ENCODE measurements at places on chromosomes 3 and 15.
A peak's percentile ranks its signal among the peaks of the same experiment; 100 is the strongest.

GRCh38 chr3:137761563-137762503 is 2.3 kb upstream of the SOX14 start:
- DNase-seq: no peak

GRCh38 chr3:184320104-184320445 is 5.7 kb downstream of the EIF4G1 start:
- peak; percentile 90 for DNase-seq

DNA sequence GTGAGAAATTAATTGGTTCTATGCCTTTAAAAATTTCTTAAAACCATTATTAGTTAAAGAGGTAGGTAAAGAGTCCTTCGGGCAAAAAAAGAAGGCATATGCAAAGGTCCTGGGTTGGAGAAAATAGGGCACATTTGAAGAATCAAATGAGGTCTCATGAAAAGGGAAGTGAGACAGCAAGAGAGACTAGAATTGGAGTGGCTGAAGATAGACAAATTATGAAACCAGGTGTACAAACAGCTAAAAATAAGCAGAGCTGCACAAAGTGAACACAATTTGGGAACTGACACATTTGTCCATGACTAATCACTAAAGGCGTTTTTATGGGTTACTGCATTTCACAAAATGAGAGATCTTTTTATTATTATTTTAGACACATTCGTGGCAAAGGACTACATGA is 581.2 kb downstream of the PYDC2 start:
- no peak for DNase-seq

DNA sequence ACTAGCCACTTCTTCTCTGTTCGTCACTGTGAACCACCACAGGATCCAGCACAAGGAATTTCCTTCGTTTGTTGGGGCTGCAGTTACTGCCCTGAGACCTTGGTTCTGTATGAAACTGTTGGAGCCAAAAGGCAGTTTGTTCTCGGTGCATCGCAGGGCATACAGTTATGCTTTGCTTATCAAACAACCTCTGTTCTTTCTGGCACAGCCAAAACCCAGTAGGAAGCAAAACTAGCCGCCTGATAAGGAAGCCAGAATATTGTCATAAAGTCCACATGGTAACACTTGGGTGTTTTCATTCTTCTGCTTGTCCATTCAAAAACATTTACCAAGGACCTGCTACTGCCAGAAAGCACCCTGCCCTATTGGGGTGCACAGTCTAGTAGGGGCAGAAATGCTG is 116.1 kb downstream of the RAB11A start:
- DNase-seq: no peak

DNA sequence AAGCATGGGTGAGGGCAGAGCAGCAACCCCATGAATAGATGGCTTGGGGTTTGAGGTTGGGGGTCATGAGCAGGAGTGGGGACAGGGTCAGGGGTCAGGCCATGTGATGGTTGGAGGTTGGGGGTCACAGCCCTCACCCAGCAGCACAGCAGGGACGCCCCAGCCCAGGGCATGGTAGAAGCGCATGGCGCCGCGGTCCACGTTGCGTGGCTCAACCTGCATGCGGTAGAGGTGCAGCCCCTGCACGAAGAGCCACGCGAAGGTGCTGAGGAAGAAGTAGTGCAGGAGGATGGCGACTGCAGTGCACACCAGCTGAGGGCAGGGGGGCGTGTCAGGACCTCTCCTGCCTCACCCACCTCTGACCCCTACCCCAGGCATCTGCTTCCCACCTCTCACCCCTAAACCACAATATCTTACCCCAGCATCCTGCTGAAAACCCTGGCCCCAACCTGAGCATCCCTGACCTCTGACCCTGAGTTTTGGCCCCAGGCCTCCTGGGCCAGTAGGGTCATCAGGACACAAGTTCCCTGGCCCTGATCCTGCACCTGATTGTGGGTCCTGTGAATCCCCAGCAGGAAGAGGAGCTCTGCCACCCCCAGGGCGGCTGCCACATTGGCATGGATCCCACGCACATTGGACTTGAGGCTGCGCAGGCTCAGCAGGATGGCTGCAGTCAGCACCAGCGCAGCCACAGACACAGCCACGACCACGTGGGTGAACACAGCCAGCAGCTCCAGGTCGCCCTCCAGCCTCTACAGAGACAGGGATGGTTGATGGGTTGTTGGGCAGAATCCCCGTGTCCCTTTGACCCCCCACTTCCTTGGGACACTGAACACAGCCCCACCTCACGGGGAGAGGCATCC is 9.9 kb upstream of the SLC26A6 start:
- no peak for DNase-seq

- DNase-seq: no peak
Observed at GRCh38 chr15:98648654-98649471, 524 bp downstream of the IGF1R start.

- DNase-seq: no peak
Observed at GRCh38 chr3:121228971-121229370, 316.8 kb downstream of the POLQ start.

- DNase-seq: no peak
Observed at GRCh38 chr3:151322511-151322910, 5.9 kb upstream of the GPR87 start.

DNA sequence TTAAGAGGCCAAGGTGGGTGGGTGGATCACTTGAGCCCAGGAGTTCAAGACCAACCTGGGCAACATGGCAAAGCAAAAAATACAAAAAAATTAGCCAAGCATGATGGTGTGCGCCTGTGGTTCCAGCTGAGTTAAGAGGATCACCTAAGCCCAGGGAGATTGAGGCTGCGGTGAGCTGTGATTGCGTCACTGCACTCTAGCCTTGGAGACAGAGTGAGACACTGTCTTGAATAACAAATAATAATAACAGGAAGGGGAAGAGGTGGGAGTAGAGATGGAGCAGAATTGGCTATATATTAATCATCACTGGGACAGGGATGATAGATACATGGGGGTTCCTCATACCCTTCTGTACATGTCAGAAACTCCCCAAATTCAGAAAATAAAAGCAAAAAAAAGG is 23.8 kb upstream of the NMB start:
- DNase-seq: no peak

DNA sequence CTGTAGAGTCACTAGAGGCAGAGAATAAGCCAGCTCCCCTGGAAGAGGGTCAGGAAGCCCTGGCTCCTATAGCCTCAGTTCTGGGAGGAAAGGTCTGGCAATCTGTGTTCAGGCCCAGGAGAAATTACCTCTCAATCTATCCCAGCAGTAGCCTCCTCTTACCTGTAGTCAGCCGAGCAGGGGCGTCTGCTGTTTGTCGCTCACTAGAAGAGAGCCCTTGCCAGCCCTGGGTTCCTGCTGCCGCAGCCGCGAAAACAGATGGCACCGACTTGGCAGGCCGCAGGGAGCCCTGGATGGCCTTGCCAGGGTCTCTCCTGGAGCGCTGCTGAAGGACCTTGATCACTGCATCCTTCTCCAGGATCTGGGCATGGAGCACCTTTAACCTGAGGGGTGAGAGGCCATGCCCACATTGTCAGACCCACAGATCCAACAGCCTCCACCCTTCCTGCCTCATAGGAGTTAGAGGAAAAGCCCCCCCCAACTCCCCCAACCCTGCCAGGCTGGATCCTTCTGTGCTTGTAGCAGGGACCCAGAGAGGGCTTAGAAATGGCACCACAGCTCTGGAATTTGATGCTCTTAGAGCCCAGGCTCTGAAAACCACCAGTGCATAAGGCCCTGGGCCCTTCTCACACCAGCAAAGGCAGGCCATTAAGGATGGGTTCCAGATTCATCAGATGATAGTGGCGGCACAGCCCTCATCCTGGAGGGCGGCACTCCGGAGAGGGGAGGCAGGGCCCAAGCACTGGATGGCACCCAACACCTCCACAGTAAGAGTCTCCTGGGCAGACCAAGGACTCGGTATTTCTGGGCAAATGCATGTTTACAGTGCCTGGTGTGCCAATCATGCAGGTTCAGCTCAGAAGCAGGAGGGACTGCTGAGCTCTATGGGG is 14.9 kb downstream of the AMOTL2 start:
- no peak for DNase-seq

- DNase-seq: no peak
Observed at GRCh38 chr3:197029511-197030167, at the start of gene MELTF. Gene MELTF (minus strand): TSS chr3:197029817. CDS start chr3:197029702, 115 bp downstream.
